AG04450 (cell line): ENCODE measurements at places on chromosomes 5 and 9.

DNA sequence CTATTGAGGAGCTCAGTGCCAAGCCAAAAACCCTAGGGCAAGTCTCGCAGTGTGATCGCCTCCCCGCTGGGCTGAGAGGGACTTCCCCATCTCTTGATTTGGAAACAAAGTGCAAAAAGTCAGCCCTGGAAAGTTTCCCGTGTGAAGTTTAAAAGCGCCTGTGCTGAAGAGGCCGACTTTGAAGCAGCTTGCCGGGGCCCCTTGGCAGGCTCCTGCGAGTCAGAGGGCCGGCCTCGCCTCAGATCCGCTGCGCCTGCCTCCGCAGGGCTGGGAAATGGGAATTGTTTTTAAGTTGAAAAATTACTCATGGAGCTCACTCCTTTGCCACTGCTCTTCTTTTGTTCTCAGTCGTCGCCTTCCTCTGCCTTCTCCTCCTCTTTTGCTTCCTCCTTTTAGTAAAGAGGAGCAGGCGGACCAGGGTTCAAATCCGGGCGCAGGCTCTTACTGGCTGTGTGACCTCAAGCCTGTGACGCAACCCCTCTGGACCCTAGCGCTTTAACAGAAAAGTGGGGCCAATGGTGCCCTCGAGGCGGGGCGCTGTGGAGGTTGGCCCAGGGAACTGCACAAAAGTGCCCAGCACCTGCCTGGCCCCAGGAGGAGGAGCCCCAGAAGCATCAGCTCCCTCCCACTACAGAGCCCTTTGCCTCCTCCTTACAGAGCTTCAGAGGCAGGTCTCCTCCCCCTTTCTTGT lies 14.7 kb upstream of the LHX2 start:
- no peak for DNase-seq

GRCh38 chr9:88813638-88814209 lies 177.5 kb upstream of the S1PR3 start:
- DNase-seq = no peak

DNA sequence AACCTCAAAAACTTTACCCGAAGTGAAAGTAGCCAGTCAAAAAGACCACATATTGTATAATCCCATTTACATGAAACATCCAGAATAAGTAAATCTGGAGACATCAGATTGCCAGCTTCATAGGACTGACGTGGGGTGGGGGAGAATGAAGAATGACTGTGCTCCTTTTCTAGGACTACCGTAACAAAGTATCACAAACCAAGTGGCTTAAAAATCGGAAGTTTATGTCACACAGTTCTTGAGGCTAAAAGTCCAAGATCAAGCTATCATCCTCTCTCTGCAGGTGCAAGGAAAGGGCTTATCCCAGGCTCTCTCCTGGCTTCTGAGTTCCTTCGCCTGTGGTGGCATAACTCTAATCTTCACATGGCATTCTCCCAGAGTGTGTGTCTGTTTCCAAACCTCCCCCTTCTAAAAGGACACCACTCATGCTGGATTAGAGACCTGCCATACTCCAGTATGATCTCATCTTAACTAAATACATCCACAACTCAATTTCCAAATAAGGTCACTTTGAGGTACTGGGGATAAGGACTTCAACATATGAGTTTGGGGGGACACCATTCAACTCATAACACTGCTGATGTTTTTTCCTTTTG lies 25.5 kb downstream of the ADAM19 start:
- DNase-seq = no peak

DNA sequence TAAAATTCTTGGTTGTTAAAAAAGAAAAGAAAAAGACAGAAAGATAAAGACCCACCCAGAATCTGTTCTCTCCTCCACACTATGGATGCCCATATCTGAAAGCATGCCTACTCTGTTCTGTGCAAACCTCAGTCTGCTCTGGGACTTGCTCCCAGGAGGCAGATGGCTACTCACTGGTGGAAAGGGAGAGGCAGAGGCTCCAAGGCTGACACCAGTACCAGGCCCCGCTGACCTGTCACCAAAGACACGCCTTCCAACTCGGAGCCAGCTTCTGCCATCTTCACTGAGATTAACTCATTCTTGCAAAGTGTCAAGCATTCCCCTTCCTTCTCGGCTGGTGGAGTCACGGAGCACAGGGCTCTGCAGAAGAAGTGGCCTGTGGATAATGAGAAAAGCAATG lies 21.6 kb downstream of the SH3TC2 start:
- DNase-seq = no peak

GRCh38 chr5:167286891-167287290 lies 1004.6 kb upstream of the WWC1 start:
- no peak for DNase-seq

DNA sequence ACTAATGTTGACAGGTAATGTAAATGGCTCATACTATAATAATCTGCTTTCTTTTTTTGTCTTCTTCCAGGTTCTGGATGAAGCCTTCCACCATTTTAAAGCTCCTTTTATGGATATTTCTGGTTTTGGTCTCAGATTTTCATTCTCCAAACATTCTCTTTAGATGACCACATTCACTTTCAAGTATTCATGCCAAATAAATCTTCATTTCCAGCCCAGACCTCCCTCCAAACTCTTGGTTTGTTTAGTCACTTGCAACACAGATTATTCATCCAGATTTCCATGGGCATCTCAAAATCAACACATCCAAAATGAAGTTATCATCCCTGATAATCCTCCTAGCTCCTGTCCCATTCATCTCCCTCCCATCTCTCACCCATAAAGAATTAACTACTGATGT lies 40.3 kb upstream of the SVEP1 start:
- peak; percentile 21 for DNase-seq

- peak; percentile 95 for DNase-seq
Measured at GRCh38 chr5:14190194-14191164, 47.3 kb downstream of the TRIO start.

GRCh38 chr9:16721972-16722371 lies 148.5 kb downstream of the BNC2 start:
- no peak for DNase-seq

GRCh38 chr5:170108266-170108785 lies 2.6 kb downstream of the FOXI1 start:
- DNase-seq = no peak

DNA sequence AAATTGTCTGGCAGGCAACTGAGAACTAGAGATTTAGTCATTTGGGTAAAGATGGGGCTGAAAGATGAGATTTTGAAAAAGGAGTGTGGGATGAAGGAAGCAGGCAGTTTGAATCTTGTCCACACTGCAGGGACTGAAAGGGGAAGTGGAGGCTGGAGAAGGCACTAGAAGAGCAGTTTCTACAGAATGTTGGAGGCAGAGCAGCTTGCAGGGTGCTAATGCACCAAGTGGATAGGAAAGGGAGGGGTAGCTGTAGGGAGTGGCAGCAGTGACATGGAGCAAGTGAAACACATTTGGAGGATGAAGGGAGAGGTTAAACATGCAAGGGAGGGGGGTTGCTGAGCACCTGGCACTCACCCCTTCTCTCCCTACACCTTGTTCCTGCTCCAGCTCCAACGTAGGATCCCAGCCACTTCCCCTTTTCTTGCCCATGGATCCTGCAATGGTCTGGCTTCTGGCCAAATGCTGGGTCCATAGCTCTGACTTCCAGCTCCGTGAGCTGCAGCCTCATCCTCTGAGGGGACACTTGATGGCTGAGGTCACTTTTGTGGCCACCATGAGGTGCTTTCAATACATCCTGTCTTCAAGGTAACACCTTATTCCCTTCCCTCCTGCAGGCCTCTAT lies 30.0 kb upstream of the FGD3 start:
- no peak for DNase-seq

DNA sequence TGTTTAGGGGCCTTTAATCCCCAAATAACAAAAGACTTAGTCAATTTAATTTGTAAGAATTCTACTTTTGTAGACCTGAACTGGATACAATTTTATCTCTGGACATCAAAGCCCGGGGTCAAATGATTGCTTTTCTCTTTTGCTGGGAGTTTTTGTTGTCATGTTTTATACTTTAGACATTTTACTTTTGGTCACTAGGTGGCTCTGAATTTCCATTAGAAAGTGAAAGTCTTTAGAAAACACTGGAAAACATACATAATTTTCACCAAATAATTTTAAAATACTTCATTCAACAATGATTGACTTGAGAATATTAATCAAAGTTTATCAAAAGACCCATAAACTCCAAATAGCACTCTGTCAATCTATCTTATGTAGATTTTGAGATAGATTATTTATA lies 2.8 kb upstream of the PCA3 start:
- no peak for DNase-seq

DNA sequence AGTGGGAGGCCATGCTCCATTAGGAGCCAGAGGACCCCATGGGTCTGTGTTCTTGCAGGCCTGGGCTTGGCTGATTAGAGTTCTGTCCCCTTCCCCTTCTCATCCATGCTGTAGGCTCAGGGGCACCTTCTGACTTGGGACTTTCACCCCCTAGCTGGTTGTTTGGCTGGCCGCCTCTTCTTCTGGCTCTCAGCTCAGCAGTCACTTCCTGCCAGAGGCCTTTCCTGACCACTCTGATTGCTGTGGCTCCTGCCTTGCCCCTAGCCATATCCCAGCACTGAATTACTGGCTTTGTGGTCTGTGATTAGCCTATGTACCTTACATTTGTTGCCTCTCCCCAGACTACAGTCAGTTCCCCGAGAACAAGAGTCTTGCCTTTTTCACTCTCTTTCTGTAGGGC lies 14.6 kb downstream of the ENTREP1 start:
- DNase-seq = no peak

GRCh38 chr9:137757613-137758029 lies 120.0 kb upstream of the CACNA1B start:
- DNase-seq = peak; percentile 42

DNA sequence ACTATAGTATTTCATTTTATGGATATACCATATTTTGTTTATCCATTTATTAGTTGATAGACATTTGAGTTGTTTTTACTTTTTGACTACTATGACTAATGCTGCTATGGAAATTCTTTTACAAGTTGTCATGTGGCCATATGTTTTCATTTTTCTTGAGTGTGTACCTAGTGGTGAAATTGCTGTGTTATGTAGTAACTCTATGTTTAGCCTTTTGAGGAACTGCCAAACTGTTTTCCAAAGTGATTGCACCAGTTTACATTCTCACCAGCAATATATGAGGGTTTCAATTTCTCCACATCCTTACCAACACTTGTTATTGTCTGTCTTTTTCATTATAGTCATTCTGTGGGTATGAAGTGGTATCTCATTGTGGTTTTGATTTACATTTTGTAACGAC lies 75.4 kb downstream of the GRIA1 start:
- no peak for DNase-seq

DNA sequence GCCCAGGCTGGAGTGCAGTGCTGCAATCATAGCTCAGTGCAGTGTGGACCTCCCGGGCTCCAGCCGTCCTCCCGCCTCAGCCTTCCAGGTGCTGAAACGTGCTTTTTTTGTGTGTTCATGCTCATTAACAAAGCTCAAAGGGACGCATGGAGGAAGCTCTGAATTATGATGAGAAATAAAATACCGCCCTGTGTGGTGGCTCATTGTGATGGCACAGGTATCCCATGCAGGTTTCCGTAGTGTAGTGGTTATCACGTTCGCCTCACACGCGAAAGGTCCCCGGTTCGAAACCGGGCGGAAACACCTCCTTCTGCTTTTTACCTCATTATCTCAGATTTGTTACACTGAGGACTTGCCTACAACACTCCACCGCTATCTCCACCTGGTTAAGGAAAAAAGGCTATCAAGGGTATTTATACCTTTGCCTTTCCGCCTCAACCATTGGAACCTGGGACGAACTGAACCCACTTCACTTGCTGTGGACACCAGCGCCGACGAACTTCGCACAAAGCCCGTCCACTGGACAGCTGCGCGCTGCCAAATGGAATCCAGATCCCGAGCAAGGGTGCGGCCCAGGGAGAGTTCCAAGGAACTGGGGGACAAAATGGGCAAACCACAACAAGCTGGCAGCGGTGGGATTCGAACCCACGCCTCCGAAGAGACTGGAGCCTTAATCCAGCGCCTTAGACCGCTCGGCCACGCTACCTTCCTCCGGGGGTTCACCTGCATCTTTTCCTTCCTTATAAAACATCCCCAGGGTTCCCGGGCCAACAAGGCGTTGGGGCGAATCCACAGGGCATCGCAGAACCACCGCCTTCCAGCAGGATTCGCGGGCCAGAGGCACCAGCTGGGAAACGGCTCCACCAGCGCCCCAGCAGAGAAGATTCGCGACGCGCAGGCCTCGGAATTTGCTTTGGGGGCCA lies 26.3 kb downstream of the OR2V2 start:
- no peak for DNase-seq

DNA sequence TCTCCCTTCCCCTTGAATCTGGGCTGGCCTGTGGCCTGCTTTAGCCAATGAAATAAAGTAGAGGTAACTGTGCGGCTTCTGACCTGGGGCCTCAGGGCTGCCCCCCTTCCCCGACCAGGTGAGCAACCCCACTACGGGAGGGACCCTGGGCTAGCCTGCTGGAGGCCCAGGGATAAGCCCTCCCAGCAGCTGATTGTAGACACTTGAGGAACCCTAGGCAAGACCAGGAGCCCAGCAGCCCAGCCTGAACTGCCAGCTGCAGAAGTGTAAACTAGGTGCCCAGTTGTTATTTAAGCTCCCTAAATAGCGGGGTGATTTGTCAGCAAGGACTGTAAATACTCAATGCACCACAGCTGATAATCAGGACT lies 41.3 kb downstream of the RAPGEF1 start:
- DNase-seq = no peak

GRCh38 chr5:171648279-171649074 lies 137.1 kb upstream of the SMIM23 start:
- no peak for DNase-seq

DNA sequence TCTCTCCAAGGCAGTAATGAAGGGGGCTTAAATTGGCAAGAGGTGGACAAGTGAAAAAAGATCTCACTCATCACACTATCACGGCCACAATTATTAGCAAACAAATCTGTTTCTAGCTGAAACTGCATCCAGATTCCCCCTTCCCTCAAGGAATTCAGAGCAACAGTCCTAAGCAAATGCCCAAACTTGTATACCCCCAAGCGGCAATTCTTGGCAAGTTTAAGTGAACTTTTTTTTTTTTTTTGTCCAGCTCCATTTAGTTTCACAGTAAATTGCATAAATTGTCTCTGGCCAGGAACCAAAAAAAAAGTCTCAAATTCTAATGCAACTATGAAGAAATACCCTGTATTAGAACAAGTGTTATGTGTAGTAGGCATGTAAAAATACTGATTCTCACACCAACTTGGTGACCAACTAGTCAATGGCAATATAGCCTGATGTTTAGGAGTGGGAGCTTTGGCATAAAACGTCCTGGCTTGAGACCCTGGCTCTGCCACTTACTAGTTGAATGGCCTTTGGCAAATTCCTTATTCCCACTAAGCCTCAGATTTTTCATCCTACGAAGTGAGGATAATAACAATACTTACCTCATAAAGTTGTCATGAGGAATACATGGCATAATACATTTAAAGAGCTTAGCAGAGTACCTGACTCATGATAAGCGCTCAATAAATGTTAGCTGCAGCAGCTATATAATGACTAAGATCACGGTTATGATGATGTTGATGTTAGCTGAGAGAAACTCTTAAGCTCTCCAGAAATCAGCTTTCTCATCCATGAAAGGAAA lies 193.2 kb downstream of the ADAMTSL1 start:
- no peak for DNase-seq

GRCh38 chr5:113147101-113147508 lies 170.5 kb downstream of the DCP2 start:
- DNase-seq = peak; percentile 85

- no peak for DNase-seq
Measured at GRCh38 chr5:158223054-158223600, 364.2 kb upstream of the CLINT1 start.
